ENCODE measurements at places on chromosomes 13 and 19.

DNA sequence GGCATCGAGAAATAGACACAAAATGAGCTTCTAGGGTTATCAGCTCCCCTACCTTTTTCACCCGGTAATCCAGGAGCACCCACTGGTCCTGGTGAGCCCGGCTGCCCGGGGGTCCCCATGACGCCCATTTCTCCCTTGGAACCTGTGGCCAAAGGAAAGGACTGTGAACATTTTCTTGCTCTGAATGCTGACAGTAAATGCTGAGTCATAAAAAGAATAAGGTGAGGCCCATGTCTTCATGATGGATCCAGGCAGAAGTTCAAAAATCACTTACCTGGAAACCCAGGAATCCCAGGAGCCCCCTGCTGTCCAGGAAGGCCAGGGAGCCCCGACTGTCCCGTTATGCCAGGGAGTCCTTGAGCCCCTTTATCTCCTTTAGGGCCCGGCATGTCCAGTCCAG lies 129.2 kb downstream of the COL4A1 start:
- DNase-seq = no peak

- no peak for DNase-seq
Measured at GRCh38 chr13:68574053-68574452, 1343.9 kb upstream of the PCDH9 start.

DNA sequence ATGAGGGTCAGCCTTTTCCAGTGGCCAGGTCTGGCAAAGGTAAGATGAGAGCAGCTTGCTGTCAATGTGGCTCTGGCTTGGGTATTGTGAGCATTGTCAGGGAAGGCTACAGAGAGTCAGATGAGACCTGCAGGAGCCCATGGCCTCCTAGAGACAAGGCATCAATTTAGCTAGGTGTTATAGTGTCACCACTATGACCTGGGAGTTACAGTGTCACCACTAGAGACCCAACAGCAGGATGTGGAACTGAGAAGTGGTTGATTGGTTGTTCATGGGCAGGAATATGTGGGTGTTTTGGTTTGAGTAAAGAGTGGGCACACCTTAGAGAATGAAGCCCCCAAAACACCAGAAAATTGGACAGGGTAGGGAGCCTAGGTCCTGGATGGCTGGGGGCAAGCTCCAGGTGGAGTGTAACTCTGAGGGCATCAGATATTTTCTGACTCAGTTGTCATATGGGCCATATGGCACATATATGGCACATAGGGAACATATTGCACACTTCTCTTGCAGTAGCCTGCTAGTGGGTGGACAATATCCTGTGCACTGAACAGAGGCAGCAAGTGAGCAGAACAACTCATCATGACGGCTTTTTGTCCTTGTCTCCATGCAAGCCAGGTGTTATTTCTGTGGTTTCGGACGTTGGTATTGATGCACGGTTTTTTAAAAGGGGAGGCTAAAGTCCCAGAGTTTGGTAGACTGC lies 46.3 kb upstream of the CEACAM21 start:
- DNase-seq = no peak

DNA sequence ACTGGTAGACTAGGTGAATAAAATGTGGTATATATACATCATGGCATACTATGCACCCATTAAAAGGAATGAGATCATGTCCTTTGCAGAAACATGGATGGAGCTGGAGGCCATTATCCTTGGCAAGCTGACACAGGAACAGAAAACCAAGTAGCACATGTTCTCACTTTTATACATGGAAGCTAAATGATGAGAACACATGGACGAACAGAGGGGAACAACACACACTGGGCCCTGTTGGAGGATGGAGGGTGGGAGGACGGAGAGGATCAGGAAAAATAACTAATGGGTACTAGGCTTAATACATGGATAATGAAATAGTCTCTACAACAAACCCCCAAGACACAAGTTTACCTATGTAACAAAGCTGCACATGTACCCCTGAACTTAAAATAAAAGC lies 780.0 kb downstream of the DACH1 start:
- DNase-seq = no peak

- DNase-seq = no peak
Measured at GRCh38 chr19:50206191-50206590, 2.8 kb downstream of the MYH14 start.

- no peak for DNase-seq
Measured at GRCh38 chr13:100600461-100600860, 11.9 kb upstream of the GGACT start.

- DNase-seq = no peak
Measured at GRCh38 chr19:56838909-56839651, 1.4 kb downstream of the PEG3 start.

DNA sequence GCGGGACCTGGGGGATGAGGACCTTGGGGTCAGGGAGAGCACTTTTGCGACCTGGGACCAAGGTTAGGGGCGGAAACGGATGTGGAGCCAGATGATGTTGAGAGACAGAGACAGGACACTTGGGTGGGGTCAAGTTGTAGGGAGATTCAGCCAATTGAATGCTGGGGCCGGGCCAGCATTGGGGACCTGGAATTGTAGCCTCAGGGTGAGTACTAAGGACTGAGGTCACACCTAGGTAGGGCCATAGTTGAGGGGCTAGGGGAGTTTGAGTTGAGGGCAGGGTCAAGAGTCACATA lies 1.2 kb downstream of the ALKBH7 start:
- DNase-seq = no peak

DNA sequence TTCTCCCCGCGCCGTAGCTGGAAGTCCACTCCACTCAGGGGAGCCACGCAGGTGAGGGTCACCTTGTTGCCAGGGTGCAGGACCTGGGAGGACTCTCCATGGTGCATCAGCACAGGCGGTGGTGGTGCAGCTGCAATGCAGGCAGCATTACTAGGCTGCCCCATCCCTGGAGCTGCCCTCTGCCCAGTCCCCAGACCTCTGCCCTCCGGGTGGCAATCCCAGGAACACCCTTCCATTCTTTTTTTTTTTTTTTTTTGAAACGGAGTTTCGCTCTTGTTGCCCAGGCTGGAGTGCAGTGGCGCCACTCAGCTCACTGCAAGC lies 1.8 kb downstream of the A1BG start:
- no peak for DNase-seq

DNA sequence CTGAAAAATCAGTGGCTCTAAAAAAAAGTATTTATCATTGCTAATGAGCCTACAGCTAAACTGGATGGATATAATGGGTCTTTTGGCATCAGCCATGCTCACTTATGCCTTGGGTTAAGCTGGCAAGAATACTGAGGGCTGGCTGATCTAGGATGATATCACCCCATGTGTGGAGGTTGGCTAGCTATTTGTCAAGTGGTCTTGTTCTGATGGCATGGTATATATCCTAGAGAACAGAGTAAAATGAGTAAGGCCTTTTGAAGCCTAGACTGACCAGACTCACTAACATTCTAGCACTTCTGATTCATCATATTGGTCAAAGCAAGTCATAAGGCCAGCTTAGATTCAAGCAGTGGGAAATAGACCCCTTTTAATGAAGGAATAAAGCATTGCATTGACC lies 383.0 kb downstream of the SLITRK1 start:
- DNase-seq = no peak

GRCh38 chr19:2286402-2287140 lies 4.6 kb upstream of the PEAK3 start:
- no peak for DNase-seq

DNA sequence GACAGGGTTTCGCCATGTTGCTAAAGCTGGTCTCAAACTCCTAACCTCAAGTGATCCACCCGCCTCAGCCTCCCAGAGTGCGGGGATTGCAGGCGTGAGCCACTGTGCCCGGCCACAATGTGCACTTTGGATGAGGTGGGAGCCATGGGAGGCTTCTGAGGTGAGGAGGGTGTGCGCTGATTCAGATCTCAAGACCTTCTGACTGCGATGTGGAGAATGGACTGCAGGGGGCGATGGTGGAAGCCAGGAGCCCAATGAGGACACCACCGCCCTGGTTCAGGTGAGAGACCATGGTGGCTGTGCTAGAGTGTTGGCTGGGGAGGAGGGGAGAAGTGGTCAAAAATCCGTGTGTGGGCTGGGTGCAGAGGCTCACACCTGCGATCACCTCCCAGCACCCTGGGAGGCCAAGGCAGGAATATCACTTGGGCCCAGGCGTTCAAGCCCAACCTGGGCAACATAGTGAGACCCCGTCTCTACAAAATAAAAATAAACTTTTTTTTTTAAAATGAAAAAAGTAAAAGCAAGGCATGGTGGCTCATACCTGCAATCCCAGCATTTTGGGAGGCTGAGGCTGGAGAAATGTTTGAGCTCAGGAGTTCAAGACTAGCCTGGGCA lies 5.6 kb downstream of the INAFM1 start:
- DNase-seq = peak; percentile 42

DNA sequence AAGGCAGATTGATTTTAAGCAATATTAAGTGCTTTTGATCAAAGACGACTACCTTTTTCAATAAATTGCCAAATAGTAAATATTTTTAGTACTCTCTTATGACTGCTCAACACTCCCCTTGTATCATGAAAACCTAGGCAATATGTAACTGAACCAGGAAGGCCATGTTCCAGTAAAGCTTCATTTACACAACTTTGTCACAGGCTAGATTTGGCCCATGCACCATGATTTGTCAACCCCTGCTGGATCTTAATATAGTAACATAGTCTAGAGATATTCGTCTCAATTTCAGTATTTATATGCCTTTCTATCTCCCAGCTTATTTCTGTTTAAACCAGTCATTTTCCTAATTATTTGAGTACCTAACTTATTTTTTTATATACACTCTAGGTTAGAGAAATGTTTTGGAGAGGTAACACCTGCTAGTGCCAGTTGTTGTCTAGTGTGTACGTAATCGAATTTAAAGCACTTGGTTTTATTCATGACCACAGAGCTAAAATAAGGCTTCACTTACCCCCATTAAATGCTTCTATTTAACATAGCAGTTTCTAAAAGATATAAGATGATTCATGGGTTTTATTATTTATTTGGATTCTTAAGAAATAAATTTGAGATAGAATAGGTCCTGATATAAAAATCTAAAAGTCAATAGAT lies 21.0 kb downstream of the TPP2 start:
- no peak for DNase-seq

DNA sequence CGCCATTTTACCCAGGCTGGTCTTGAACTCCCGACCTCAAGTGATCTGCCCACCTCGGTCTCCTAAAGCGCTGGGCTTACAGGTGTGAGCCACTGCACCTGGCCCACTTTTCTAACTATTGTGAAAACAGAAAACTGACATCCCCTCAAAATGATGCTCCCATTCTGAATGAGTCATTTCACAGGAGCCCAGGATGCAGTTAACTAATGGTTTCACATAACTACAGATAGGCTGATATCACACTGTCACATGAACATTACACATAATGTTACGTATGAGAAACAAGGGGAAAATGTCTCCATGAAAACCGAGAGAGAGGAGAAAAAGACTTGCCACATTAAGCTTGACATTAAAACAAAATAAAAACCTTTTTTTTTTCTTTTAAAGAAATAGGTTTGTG lies 37.5 kb downstream of the N4BP2L2 start:
- no peak for DNase-seq

DNA sequence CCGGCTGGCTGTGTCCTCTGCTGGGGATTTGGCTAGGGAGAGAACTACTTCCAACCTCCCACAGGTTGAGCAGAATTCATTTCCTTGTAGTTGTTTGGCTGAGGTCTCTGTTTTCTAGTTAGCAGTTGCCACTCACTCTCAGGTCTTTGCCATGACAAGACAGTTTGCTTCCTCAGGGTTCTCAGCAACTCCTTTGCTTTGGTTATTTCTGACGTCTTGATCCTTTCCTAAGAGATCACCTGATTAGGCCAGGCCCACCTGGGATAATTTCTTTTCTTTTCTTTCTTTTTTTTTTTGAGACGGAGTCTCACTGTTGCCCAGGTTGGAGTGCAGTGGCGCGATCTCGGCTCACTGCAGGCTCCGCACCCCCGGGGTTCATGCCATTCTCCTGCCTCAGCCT lies 9.4 kb upstream of the CACNG8 start:
- no peak for DNase-seq
